ENCODE measurements at places on chromosomes 6 and 20.

GRCh38 chr6:131001111-131001736 lies 61.8 kb downstream of the EPB41L2 start:
- DNase-seq: no peak

DNA sequence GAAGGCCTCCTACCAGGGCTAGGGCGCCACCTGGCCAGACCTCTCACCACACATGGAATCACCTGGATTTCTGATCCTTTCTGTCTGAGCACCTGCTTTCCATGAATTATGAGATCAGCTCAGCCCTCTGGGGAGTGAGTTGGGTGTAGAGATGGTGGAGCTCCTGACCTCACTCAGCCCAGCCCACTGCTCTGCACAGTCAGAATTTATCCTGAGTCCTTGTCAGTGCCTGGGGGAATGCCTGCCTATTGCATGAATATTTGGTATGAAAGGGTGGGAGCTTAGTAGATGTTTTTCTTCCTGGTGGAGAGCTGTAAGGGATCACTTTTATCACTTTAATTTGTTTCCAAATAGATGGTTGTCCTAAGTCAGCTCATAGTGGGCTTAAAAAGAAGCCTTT lies 47.5 kb downstream of the DTD1 start:
- DNase-seq: no peak

- no peak for DNase-seq
These were observed 8.5 kb upstream of the SIM1 start for GRCh38 chr6:100473182-100473581.

DNA sequence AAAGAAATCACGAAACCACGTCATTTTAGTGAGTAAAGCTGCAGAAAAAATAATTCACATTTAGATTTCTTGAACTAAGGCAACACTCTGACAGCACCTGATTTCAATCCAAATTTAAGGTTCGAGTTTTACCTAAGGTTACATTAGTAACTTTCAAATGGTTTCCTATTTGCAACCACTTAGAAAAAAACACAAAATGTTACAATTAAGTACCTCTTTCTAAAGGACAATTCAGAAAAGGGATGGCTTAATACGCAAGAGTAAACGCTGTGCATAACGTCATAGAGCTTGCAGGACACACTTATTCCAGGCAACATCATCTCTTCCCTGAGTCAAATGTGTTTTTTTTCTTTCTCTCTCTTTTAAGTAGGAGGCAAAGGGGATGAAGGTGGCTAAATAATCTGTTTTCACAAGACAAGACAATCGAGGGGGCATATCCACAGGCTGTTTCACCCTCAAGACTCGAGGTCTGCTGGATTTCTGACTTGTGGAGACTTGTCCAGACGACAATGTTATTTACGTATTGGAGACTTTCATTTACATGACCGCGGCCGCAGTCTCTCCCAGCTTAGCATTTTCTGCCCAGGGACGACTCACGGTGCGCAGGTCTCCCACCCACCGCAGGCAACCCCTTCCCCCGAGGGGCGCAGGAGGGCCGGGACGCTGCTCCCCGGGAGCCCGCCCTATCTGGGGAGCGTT lies 86.0 kb downstream of the SESN1 start:
- DNase-seq: peak; percentile 59

DNA sequence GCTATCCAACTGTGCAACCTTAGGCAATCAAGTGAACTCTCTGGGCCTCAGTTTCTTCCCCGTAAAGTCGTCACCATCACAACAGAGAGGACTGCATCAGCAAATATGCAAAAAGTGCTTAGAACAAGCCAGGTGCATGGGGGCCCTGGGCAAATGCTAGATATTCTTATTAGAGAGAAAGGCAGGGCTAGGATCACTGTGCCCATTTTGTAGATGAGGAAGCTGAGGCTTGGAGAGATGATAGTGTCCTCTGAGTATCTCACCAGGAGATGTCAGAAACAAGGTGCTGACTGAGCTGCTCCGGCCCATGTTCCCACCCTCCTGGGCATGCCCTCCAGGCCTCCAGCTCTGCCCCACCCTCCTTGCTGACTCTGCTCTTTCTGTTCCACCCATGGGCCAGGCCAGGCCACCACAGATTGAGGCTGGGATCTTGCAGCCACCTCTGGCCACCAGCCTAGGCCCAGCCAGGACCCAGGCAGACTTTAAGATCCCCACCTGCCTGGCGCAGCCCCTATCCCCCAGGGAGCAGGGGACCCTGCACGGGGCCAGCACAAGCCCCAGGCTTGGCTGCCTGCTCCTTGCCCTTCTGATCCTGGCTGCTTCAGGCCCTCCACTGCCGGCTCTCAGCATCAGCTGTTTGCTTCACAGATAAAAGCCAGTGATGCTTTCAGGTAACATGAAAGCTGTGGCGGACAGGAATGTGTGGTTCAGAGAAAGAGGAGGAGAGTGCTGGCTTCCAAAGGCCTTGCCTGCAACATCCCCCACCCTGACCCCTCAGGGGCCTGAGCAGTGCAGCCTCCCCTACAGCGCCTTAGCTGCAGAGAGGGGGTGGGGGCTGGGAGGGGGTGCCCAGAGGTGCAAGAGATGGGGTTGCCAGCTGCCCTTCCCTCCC lies 47.6 kb downstream of the GRM4 start:
- DNase-seq: no peak

- no peak for DNase-seq
These were observed 14.3 kb upstream of the C20orf144 start for GRCh38 chr20:33647603-33648395.

GRCh38 chr6:121430514-121431460 lies 4.7 kb upstream of the GJA1 start:
- DNase-seq: no peak

GRCh38 chr20:25984933-25985332 lies 288.3 kb upstream of the ZNF337 start:
- no peak for DNase-seq

GRCh38 chr6:149545258-149545753 lies 537 bp downstream of the PPIL4 start:
- peak; percentile 39 for DNase-seq

GRCh38 chr6:73523434-73524123 lies 2.7 kb upstream of the EEF1A1 start:
- no peak for DNase-seq

GRCh38 chr20:24773751-24774201 lies 175.3 kb upstream of the CST7 start:
- DNase-seq: no peak

- DNase-seq: no peak
These were observed 301.1 kb downstream of the EYA4 start for GRCh38 chr6:133542056-133542821.

DNA sequence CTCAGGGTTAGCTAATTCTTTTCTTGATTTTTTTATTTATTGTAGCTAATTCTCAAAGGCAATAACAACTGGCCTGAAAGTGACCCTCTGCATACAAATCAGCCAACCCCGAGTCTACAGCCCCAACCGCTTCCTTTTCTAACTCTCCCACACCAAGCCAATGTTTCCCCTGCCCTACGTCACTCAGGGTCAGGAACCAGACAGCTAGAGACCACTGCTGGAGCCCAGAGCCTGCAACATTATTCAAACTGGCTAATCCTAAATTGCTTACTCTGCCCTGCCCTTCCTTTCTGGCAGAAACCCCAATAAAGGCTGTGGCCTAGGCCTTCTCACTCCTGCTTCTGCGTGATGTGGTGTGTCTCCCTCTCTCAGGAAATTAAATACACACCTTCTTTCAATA lies 320.7 kb downstream of the CBLN4 start:
- no peak for DNase-seq

- no peak for DNase-seq
These were observed 26.0 kb downstream of the TRDN start for GRCh38 chr6:123610779-123611178.

DNA sequence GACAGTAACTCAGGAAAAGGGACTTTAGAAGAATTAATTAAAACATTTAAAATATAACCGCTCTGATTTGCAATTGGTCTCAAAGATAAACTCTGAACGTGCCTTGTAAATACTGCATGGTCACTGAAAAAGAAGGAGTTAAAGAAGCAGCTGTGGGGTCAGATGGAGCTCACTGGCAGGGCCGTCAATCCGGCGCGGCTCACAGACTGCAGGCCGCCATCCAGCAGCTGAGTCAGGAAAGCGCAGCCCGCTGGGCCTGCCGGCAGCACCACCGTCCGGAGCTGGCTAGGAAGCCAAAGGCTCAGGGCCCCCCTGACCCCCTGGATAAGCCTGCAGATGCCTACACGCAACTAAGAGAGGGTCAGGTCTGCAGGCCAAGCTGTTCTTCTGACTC lies 54.2 kb upstream of the FRMD1 start:
- DNase-seq: peak; percentile 32

GRCh38 chr6:48743738-48744137 lies 632.7 kb upstream of the PTCHD4 start:
- no peak for DNase-seq

GRCh38 chr20:35870541-35871258 lies 83.6 kb downstream of the SCAND1 start:
- no peak for DNase-seq

DNA sequence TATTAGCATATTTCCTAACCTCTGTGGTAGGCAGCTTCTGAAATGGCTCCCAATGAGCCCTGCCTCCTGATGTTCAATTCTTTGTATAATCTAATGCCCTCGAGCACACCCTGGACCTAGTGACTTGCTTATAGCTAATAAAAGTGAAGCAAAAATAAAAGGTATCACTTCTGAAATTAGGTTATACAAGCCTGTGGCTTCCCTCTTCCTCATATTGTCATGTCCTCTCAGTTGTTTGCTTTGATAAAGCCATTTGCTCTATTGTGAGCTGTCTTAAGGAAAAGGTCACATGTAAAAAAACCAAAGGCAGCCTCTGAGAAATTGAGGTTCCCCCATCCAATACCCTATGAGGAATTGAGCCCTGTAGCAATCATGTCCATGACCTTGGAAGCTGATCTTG lies 442.1 kb upstream of the ADGRB3 start:
- DNase-seq: no peak

DNA sequence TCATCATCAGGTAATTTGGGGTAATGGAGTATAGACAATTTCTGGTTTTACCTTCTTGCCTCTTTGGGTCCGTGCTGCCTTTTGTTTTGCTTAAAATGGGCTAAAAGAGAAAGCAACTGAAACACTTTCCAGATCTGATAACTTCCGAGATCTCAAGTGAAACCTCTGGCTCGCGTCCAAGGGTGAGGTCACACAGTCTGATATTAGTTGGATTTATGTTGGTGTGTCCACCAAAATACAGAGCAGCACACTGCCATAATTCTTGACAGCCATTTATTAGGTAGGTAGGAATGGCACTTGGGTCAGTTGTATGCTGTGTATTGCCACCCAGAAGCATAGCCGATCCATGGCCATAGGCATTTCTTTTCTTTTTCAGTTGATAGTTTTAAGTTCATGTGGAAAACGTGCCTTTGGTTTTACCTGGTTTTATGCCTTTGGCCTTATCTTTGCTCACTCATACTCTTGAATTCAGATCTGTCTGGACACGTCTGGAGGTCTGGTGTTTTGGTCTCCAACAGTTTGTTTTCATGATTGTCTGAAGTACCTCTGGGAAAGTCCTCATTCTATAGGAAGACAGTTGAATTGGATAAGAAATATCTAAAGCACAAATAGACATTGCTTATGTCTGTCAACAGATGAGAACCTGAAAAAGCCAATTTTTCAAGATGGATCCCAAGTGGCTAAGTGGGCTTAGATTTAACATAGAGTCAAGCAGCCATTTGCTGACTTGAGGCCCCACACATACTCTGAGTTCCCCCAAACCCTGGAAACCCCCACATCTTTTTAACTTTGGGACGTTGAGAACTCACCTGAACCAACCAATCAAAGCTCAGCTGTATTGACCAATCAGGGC lies 320.8 kb downstream of the SOX4 start:
- no peak for DNase-seq

DNA sequence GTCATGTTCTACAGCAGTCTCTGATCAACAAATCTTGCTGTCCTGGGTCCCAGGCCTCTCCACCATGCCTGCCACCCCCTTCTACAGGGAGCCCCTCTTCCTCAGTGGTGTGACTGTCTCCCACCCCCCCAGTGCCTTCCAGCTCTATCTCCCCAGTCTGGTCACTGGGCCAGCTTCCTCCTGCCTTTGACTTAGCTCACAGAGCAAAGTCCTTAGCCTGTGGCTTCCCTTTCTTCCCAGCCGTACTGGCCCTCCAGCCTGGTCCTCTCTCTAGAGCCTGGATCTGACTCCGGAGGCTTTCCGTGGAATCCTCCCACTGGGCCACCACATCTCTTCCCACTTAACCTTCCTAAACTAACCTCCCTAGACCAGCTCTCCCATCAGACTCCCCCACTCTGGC lies 17.0 kb downstream of the MAPK13 start:
- no peak for DNase-seq

DNA sequence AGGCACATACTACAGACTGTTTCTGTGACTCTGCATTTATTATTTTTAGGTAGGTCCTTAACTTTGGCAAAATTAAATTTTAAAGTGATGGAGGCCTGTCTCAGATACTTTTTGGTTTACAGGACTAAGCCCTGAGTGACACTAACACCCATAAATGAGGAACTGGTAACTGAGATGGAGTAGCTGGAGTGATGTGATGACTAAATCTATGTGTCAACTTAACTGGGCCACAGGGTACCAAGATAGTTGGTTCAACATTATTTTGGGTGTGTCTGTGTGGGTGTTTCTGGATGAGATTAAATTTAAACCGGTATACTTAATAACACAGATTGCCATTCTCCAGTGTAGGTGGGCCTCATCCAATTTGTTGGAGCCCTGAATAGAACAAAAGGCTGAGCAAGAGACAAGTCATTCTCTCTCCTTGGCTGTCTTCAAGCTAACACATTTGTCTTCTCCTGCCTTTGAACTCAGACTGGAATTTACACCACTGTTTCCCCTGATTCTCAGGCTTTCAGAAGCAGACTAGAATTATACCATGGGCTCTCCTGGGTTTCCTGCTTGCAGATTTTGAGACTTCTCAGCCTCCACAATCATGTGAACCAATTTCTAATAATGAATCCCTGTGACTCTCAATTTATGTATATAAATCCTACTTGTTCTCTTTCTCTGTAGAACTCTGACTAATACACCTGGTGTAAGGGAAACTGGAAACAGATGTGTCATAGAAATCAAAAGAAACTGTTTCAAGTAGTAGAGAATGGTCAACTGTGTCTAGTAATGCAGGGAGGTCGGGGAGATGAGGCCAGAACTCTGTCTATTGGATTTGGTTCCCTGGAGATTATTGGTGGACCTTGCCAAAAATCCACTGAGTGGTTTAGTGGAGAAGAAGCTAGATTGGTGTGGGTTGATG lies 579.2 kb downstream of the EPM2A start:
- peak; percentile 1 for DNase-seq
